Pulmonary artery endothelial cell (primary cell): ENCODE measurements at places on chromosomes 12 and 14. TPM values are rescaled to one million over a fixed set of nuclear protein-coding genes. Genes with fewer than 3 reads are reported as not detected.

DNA sequence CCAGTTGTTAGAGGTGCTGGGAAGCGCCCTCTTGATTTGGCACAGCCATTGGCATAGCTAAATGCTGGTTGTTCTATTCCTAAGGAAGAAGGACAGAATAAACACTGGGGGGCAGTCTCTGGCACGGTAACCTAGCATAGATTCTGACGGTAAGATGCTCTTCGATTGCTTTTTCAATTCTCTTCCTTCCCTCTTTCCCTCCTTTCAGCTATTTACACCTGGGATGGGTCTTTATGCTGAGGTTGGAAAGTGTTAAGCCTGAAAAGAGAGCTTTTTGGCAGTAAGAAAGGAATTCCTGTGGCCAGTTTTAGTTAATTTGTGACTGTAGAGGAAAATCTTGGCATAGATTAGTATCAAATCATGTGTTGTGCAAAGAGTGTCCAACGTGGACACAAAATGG lies 162.8 kb downstream of the SNAPC1 start:
- DNase-seq: no peak

GRCh38 chr14:26339381-26339780 lies 258.5 kb downstream of the NOVA1 start:
- no peak for DNase-seq

DNA sequence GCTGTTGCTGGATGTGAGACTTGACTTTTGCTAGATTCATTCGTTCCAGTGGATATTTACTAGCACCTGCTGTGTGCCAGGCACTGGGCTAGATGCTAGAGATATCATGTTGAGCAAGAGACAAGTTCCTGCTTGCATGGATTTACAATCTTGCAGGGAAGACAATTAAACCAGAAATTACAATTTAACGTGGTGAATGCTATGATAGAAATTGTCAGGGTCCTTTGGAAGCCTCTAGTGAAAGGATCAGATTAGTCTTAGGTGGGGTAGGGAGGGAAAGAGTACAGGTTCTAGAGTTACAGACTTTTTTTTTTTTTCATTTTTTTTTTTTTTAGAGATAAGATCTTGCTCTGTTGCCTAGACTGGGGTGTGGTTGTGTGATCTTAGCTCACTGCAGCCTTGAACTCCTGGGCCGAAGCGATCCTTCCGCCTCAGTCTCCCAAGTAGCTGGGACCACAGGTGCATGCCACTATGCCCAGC lies 36.7 kb downstream of the SPATS2 start:
- DNase-seq: no peak

DNA sequence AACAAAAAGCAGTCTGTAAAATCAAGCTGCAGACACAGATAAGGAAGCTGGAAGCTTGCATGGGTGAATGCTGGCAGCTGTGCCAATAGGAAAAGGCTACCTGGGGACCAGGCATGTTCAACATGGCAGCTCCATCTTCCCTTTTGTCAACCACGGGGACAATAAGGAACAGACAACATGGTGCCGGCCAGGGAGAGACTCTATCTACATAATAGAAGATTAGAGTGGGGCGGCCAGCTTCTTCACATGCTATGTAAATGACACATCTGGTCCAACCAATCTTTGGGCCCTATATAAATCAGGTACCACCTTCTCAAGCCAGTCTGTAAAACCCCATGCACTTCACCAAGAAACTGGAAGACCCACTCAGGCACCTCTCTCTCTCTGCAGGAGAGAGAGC lies 157.6 kb downstream of the SUDS3 start:
- no peak for DNase-seq

DNA sequence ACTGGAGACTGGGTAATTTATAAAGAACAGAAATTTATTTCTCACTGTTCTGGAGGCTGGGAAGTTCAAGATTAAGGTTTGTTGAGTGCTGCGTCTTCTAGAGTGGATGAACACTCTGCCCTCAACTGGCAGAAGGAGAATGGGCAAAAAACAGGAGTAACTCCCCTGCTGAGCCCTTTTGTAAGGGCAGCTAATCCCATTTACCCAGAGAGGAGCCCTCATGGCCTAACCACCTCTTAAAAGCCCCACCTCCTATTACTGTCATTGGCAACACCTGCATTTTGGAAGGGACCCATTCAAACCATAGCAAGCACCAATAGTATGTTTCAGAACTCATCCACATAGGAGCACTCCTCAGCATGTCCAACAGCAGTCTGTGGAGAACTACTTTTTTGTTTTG lies 47.4 kb downstream of the BORCS5 start:
- no peak for DNase-seq

GRCh38 chr14:69675245-69675583 lies 63.8 kb downstream of the SUSD6 start:
- DNase-seq: no peak

DNA sequence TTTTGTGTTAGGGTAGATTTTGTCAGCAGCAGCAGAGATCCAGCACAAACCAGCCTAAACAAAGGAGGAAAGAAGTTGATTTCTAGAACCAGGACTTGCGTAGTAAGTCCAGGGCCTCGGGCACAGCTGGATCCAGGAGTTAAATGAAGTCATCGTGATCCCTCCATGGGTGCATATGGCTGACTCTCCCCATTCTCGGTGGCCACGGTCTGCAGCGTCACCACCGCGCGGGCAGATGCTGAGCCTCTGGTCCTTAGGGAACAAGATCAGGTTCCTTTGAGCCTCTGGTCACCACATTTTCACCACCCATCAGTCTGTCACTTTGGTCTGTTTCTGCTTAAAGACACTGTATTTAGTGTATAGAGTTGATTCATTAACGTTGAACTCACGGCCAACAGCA lies 14.8 kb upstream of the GALNT9 start:
- no peak for DNase-seq

- no peak for DNase-seq
Measured at GRCh38 chr12:120710805-120711296, 593 bp downstream of the UNC119B start.

PCED1B gene
- total RNA-seq: 0.35 and 0.46 TPM in 2 replicates

IFNG-AS1 gene
- not detected in 2 replicates for total RNA-seq

GRCh38 chr12:118498171-118498570 lies 121.8 kb downstream of the SUDS3 start:
- DNase-seq: no peak

KLHL42 gene
- 28.0 and 39.0 TPM in 2 replicates for total RNA-seq

TMEM19 gene
- 29.9 and 50.0 TPM in 2 replicates for total RNA-seq

DNA sequence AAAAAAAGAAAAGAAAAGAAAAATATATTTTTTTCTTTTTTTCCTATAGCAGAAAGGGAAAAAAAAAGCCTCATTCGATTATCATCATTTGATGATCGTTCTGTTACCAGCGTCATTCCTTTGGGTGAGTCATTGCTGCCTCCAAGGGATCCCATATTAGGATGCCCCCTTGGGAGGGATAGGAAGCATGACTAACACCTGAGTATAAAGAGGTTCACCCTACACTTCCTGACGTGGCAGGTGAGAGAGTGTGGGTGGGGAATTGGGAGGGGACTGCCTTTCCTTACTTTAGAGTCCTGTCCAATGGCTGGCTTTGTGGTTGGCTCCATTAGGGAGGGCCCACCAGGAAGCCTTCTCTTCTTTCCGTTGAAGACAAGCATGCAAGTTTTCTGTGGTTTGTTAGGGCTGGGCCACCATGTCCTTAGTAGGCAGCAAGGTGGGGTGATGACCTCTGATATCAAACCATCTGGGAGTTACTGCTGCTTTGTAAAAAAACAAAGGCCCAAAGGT lies 56.1 kb upstream of the FUT8 start:
- no peak for DNase-seq

DNA sequence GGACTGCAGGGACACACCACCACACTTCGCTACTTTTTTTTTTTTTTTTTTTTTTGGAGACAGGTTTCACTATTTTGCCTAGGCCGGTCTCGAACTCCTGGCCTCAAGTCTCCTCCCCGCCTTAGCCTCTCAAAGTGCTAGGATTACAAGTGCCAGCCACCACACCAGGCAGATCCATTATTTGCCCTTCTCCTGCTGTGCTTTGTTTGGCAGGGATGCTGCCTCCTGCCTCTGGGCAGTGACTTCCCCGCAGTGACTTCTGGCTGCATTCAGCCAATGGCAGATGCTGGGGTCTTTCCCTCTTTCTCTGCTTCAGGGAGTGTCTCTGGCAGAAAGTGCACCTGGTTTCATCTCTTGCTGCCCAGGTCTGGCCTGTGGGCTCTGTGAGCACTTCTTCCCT lies 6.7 kb upstream of the MORN3 start:
- DNase-seq: no peak

TPH2 gene
- 0.14 TPM in 1 of 2 replicates, not detected in the other for total RNA-seq

GRCh38 chr12:109192358-109192757 lies 76.0 kb downstream of the ACACB start:
- DNase-seq: no peak

DNA sequence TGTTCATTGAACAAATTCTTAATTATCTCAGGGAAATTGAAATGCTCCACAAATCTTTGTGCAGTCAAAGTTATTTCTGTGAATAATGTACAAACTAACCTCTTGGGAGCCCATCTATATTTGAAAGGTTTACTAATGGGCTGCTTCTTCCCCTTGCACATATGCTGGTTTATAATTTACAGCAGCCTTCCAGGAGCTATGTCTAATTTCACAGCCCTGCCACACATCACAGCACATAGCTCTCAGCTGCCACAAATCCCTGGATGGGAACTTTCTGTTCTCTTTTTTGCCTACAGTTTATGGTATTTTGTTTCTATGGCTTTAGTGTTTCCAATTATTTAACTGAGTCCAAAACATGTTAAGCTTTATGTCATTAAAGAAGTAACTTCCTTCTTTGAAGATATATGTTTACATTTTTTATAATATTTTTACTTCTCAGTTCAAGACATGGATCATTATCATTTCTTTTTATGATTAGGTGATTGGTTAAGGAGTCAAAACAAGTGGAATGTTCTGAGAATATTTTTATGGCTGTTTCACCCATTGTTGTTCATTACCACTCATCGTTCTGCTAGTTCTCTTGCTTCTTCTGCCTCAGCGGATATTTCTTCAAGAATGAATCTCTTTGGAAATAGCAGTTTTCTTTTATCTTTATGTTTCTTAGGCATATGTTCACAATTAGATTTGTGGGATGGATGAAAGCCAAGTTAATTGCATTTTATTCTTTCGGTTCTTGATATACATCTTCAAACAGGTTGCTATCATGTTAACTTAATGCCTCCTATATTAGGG lies 475.6 kb upstream of the MIS18BP1 start:
- no peak for DNase-seq

GRCh38 chr14:24921903-24922302 lies 128.0 kb downstream of the STXBP6 start:
- no peak for DNase-seq

- no peak for DNase-seq
Measured at GRCh38 chr12:4471256-4471655, 25.6 kb upstream of the FGF6 start.
